ENCODE measurements at places on chromosomes 4 and X. TPM values are rescaled to one million over a fixed set of nuclear protein-coding genes. Genes with fewer than 3 reads are reported as not detected.

Gene PPP2R2C
- not detected for total RNA-seq

Gene FGD1
- 13.0 TPM for total RNA-seq

Gene ADH1C
- total RNA-seq: 1.7 TPM

Gene GRID2
- total RNA-seq: not detected

Gene MND1
- total RNA-seq: 2.3 TPM

All from kidney epithelial cell (primary cell).